CD8-positive, alpha-beta memory T cell (primary cell): ENCODE measurements at places on chromosomes 2 and 18.

DNA sequence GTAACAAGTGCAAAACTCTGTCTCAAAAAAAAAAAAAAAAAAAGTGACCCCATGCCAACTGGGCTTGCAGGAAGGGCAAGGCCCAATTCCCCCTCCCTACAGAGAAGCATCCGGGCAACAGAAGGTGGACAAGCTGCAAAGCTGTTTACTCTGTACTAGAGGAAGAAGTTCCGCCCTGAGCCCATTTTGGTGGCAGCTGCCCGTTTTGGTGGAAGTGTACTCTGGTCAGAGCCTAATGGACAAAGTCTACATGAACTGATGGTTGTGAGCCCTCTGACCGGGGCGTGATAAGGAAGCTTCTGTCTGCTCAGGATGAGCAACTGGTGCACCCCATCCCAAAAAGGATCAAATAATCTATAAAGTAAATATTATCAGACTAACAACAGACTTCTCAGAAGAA is 65.0 kb downstream of the TRAPPC8 start:
- H3K4me1 ChIP-seq: no peaks in the 10 kb centered on the region
- no peak overlapping the region for H3K27ac ChIP-seq
- no peak for DNase-seq
- no peak overlapping the region for H3K4me3 ChIP-seq
- peaks cover 27% of the 10 kb centered on the region for H3K36me3 ChIP-seq

DNA sequence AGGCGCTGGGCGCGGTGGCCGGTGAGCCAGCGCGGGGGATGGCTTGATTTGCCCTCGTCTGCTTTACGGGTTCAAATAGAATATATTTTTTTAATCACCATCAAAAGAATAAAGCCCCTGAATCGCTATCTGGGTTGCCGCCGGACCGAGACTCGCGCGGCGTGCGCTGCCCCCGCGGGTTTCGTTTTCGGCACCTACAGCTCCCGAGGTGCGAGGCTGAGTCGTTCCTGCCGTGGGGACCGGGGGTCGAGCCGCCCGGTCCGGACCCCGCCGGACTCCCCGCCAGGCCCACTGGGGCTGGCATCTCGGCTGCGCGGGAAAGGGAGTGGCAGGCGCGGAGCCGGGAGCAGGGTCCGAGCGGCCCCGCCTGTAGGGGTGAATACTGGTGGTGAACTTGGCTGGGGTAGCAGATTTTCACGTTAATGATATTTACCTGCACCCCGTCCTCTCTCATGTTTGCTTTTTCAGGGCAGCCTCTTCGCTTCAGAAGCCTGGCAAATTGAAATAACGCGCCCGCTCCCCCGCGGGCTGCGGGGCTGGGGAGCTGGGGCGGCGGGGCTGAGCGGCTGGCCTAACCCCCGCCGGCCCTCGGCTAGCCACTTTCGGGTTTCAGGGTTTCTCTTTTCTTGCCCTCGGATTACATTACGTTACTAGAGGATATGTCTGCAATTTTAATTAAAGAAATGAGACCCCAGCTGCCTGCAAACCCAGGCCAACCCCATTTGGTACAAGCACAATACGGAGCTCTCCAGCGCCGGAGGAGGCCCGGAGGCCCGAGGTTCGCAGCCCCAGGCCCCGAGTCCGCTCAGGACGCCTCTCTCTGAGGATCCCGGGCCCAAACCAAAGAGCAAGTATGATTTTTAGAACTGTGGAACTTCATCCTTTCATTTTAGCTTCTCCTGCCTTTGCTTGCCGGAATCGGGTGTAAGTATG is 1.7 kb upstream of the CELF4 start:
- peaks cover 15% of the 10 kb centered on the region for H3K27me3 ChIP-seq
- no peak for DNase-seq
- H3K4me1 ChIP-seq: no peaks in the 10 kb centered on the region
- H3K4me3 ChIP-seq: no peak overlapping the region

DNA sequence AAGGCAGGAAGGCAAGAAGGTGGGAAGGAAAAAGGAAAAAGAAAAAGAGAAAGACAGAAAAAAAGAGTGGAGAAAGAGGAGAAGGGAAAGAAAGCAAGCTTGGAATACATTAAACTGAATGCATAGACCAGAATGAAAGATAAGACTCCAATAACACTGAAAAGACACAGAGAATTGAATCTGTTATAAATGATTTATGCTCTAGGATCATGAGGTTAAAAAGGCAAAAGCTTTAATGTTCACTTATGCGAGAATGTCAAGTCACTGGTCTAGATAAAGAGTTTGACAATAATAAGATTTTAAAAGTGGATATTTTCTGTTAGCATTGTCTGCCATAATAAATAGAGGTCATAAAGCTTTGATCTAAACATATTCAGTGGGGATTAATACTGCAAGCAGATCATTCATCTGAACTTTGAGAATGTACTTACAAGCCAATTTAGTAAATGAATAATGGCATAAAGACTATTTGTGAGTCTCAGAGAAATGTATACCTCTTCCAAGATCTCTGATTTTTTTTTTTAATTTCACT is 1069.2 kb upstream of the SLC39A10 start:
- no peak for DNase-seq
- no peak overlapping the region for H3K27ac ChIP-seq
- no peak overlapping the region for H3K4me3 ChIP-seq
- H3K27me3 ChIP-seq: no peaks in the 10 kb centered on the region

GRCh38 chr18:13424363-13424762 is 205.8 kb downstream of the LDLRAD4 start:
- H3K27me3 ChIP-seq: no peaks in the 10 kb centered on the region
- H3K36me3 ChIP-seq: no peaks in the 10 kb centered on the region
- DNase-seq: no peak
- no peaks in the 10 kb centered on the region for H3K4me1 ChIP-seq

- no peaks in the 10 kb centered on the region for H3K36me3 ChIP-seq
- H3K4me1 ChIP-seq: no peaks in the 10 kb centered on the region
- DNase-seq: no peak
- H3K27me3 ChIP-seq: no peaks in the 10 kb centered on the region
These were observed 31.6 kb upstream of the FZD5 start for GRCh38 chr2:207801259-207801658.

DNA sequence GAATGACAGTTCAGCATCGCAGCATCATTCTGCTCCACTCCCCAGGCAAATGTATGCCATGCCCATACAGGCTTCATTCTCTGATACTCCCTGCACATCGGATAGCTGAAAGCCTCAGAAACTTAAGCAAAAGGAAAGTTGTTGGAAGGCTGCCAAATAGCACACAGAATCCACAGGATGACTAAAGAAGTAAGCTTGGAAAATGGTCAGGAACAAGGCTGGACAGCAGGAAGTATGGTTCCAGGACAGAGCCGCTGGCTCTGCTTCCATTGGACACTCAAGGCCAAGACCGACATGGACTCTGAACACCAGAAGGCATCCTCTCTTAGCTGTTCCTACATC is 256.5 kb downstream of the CDH20 start:
- no peak overlapping the region for H3K27ac ChIP-seq
- no peak for DNase-seq
- no peak overlapping the region for H3K4me3 ChIP-seq
- no peaks in the 10 kb centered on the region for H3K36me3 ChIP-seq
- H3K4me1 ChIP-seq: no peaks in the 10 kb centered on the region
- H3K27me3 ChIP-seq: no peaks in the 10 kb centered on the region

DNA sequence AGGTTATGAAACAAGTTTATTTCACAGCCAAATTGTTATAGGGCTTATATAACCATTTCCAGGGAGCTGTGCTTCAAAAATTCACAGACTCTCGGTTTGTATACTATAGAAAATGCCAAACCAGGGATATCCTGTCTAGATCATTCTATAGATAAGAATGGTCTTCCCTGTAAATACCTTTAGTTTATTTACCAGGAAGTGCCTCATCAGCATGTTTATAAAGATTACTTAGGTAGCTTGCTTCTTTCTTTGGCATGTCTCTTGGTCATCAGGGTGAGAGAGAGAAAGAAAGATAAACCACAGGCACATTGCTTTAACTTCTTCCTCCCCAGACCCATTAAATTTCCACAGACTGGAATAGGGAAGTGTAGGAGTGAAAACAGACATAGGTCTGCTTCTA is 439.4 kb downstream of the SPAG16 start:
- no peak for DNase-seq
- no peak overlapping the region for H3K4me3 ChIP-seq
- no peaks in the 10 kb centered on the region for H3K36me3 ChIP-seq
- H3K27ac ChIP-seq: no peak overlapping the region
- H3K27me3 ChIP-seq: no peaks in the 10 kb centered on the region

GRCh38 chr2:36451512-36451911 is 95.9 kb downstream of the CRIM1 start:
- H3K4me3 ChIP-seq: no peak overlapping the region
- no peaks in the 10 kb centered on the region for H3K36me3 ChIP-seq
- no peak overlapping the region for H3K27ac ChIP-seq

DNA sequence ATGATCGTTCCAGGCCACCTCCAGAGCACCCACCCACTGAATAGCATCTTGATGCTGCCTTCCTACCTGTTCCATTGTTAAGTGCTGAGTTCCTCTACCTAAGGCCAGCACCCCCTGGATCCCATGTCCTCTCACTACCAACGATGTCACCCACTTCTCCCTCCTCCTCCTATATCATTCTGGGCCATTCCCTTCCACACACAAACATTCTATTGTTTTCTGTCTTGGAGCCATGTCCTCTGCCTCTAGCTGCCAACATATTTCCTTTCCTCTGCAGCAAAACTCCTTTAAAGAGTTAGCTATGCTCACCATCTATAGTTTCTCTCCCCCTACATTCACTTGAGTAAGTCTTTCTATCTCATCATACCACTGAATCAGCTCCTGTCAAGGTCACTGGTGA is 64.0 kb upstream of the ACKR3 start:
- no peaks in the 10 kb centered on the region for H3K36me3 ChIP-seq
- no peak overlapping the region for H3K27ac ChIP-seq
- DNase-seq: no peak
- peaks cover 4% of the 10 kb centered on the region for H3K4me1 ChIP-seq

DNA sequence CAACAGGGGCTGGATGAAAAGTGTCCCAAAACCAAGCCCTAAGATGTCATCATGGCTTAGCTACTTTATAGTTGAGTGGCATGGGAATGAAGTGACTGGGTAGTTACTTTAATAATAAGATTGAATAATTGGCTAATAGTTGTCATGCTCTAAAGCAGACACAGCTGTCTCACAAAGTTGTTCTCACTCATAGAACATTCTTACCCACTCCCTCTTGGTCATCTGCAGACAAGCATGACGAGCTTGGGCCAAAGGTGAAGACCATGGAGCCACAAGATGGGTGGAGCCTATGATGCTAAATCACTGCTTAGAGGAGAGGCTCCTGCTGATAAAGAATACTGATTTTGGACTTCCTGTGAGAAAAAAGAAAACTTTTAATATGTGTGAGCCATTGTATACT is 62.4 kb upstream of the MMADHC start:
- H3K27ac ChIP-seq: no peak overlapping the region
- H3K36me3 ChIP-seq: no peaks in the 10 kb centered on the region
- no peak for DNase-seq
- H3K27me3 ChIP-seq: no peaks in the 10 kb centered on the region
- no peak overlapping the region for H3K4me3 ChIP-seq
- no peaks in the 10 kb centered on the region for H3K4me1 ChIP-seq

GRCh38 chr2:238290091-238290509 is 1.7 kb upstream of the PER2 start:
- no peaks in the 10 kb centered on the region for H3K36me3 ChIP-seq
- DNase-seq: peak; percentile 79
- H3K27ac ChIP-seq: peak overlapping the region; percentile 91

DNA sequence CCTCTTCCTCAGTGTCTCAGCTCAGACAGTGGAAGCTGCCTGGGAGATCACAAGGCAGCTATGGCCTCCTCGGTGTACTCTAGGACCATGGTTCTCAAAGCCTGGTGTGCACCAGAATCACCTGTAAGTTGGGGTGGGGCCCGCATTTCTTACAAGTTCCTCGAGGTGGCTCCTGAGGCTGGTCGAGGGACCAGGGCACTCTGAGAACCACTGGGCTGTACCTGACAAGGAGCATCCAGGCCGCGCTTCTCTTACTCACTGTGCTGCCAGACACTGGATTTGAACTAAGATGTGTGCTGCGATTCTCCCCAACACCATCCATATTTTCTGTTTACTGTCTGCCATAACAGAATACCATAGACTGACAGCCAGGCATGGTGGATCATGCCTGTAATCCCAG is 59.5 kb downstream of the DIPK1C start:
- DNase-seq: no peak
- no peak overlapping the region for H3K4me3 ChIP-seq
- H3K27me3 ChIP-seq: peaks cover 7% of the 10 kb centered on the region
- H3K27ac ChIP-seq: no peak overlapping the region
- H3K4me1 ChIP-seq: no peaks in the 10 kb centered on the region
- H3K36me3 ChIP-seq: no peaks in the 10 kb centered on the region

DNA sequence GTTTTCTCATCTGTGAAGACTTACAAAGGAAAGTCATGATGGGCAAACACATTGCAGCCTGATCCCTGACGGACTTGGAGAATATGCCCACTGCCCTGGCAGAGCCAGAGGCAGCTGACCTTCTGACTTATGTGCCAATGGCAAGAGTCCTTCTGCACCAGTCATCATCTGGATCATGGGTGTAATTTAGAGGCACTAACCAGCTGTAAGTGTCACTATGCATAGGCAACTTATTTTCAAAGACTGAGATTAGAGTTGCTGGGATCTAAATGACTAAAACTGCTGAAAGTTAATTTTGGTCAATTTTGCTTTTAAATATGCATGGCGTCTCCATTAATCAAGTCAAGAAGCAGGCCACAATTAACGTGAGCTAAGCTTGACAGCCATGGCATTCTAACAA is 261.2 kb downstream of the BCL11A start:
- no peak overlapping the region for H3K4me3 ChIP-seq
- H3K4me1 ChIP-seq: no peaks in the 10 kb centered on the region
- H3K36me3 ChIP-seq: no peaks in the 10 kb centered on the region
- H3K27ac ChIP-seq: no peak overlapping the region
